ENCODE measurements at places on chromosomes 5 and 9. TPM values are rescaled to one million over a fixed set of nuclear protein-coding genes. Genes with fewer than 3 reads are reported as not detected.

Gene HRH2
- 2.8 TPM for polyA plus RNA-seq

Gene PCDHGA11
- polyA plus RNA-seq = 5.5 TPM

Gene SLC22A4
- polyA plus RNA-seq = 4.2 TPM

DNA sequence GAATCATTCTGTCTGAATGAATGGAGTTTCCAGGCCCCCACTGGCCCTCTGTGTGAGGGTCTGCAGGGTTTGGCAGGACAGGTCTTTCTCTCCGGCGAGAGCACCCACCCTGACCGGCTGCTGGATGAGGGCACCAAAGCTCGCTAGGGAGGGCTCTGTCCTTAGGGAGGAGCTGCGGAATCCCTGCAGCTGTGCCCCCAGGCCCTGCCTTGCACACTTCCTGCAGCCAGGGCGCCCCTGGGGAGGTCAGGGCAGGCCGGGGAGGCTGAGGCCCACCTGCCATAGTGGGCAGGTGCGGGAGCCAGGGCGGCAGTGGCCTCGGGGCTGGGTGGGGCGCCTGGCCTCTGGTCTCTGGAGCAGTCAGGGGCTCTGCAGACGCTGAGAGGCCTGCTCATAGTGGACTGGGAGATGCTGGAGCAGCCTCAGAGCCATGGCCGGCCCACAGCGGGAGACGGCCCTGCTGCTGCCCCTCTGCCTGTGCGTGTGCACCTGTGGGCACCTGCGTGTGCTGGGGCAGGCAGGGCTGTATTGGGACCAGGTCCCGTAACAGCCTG lies 36.1 kb downstream of the EXOC3 start:
- no peak for DNase-seq

GRCh38 chr5:140157032-140157781 lies 17.8 kb upstream of the CYSTM1 start:
- peak; percentile 81 for DNase-seq
